ENCODE measurements at places on chromosomes 5 and 9.

- no peak for DNase-seq
Observed at GRCh38 chr5:141529002-141529401, 40.1 kb downstream of the PCDHGC5 start.

- DNase-seq, result no peak
Observed at GRCh38 chr9:84294241-84294950, 46.2 kb downstream of the SLC28A3 start.

- DNase-seq, result no peak
Observed at GRCh38 chr9:136289651-136290507, 14.0 kb downstream of the CCDC187 start.

DNA sequence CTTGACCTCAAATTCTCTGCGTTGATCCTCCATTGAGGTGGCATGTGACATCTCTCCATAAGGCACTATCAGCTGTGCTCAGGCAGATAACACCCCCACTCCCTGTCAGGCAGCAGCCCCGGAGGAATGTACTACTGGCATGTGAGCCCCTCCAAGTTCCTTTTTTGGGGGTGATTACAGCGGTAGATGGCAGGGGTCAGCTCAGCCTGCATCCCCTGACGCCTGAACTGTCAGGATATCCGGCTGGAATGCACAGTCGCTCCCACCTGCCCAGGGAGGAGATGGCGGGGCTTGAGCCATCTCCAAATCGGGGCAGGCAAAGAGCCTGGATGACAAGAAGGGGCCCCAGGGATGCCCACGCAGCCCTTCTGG lies 40.8 kb downstream of the FAM78A start:
- DNase-seq, result no peak

All from CMK (cell line).